RWPE1 (cell line): ENCODE measurements at places on chromosomes 1 and 21.

GRCh38 chr1:24348196-24348595 is 29.0 kb downstream of the GRHL3 start:
- no peak for DNase-seq

DNA sequence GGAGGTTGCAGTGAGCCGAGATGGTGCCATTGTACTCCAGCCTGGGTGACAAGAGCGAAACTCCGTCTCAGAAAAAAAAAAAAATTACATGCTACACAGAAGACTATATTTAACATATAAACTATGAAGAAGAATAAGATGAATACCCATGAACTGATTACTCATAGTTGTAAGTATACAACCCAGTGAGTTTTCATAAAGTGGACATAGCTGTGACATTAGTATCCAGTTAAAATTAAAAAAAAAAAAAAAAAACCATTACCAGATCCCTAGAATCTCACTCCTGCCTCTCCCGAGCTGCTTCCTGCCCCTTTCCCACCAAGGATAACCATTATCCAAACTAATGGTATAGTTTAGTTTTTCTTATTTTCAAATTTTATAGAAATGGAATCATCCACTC is 37.4 kb downstream of the UBE4B start:
- DNase-seq = no peak

DNA sequence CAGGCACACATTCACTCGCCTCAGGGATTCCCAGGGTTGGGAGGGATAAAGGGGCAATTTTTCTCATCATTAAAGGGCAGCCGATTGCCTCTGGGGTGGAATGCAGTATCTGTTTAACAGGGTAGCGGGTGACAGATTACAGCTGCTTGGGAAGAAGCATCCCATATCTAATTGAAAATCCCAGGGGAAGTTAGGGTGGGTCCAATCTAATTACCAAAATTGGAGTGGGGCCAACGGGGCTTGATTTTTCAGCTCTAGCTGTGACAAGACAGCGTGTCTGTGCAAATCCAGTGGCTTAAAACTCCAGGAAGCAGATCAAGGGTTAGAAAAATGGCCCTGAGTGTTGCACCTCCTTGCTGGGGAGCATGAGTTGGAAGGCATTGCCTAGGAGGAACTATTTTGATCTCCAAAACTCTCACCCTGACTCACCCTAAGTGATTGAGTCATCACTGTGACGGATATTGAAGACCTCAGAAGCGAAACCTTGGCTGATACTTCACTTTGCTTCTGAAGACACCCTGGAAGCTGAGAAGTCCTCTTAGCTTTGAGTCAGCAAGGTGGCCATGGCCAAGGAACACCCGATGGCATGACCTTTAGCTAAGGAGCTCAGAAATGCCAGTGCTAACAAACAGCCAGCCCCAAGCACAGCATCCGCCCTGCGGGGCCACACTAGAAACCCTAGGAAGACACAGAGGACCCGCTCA is 46.0 kb downstream of the GRHL3 start:
- DNase-seq = peak; percentile 95

DNA sequence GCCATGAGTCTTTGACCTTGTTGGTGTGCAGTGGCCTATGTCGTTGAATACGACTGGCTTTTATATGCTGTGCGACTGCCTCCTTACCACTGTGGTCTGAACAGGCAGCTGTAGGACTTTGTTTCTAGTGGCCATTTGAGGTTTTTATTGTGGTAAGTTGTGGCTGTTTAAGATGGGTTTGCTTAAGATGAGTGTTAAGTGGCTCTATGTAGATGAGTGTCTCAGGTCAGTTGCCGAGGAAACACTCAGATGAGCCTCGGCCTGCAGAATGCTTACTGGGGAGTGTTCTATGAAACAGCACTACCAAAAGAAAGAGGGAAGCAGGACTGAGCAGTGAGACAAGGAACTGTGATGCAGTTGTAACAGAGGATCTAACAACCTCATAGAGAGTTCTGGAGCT is 14.9 kb upstream of the CD1C start:
- DNase-seq = no peak

- DNase-seq = no peak
Measured at GRCh38 chr1:68969441-68969840, 472.6 kb upstream of the DEPDC1 start.

DNA sequence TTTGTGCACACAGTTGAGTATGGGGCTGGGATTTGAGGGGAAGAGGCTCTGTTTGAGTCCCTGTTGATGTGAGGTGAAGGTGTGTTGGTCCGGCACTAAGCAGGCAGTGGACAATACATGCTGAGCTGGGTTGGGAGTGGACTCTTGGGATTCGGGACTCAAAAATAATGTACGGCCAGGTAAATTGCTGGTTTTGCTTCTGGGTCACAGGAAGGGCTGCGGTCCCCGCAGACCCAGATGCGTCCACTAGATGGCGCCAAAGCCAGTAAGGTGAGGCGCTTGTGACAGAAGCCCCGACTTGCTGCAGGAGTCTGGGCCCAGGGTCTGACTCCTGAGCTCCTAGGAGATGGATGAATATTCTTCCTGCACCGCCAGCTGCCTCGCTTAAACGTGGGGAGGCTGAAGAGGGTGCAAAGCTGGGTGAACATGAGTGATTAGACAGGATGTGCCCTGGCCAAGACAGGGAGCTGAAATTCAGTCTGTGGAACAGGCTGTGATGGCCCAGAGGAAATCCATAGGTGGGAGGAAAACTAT is 61.4 kb downstream of the ACBD3 start:
- DNase-seq = peak; percentile 88

DNA sequence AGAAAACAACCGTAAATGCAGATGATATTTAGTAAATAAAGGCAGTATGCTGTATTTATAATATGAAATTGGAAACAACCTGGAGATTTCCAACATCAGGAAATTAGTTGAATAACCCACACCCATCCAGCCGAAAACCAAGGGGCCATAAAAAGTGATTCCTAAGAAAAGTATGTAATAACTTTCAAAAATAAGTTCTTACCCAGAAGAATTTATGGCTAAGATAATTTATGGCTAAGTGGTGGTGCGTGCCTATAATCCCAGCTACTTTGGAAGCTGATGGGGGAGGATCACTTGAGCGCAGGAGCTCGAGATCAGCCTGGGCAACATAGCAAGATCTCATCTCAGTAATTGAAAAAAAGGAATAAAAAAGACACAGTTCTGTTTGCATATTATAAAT is 43.2 kb downstream of the TMCO4 start:
- DNase-seq = no peak

DNA sequence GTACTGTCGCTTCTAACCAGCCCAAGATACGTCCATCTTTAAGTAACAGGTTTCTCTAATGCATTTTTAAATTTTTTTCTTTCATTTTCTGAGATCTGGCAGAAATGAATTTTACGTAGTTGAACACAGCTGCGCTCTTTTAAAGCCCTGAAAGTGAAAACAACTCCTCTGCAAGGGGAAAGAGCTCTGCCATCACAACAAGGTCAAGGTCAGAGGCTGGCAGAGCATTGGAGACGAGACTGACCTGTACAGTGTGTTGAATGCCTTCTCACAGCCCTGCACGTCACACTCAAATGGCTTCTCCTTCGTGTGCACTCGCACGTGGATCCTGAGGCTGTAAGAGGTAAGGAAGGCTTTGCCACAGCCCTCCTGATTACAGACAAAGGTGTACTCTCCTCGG is 19.7 kb downstream of the MTF1 start:
- DNase-seq = no peak

DNA sequence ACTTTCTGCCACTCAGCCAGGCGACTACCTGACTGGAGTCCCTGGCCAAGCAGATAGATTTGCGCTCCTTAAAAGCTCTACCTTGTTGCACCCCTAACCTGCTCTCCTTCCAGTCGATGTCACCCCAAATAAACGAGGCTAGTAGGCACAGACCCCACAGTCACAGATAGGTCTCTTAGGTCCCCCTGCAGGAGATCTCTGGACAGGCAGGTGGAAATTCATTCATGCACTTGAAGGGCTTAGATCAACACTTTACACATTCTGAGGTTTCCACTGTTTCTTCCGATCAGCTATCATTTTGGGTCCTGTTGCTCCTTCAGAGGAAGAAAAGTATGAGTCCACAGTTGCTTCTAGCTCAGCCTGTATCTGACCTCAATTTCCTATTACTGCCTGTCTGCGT is 272.6 kb upstream of the FMN2 start:
- no peak for DNase-seq

DNA sequence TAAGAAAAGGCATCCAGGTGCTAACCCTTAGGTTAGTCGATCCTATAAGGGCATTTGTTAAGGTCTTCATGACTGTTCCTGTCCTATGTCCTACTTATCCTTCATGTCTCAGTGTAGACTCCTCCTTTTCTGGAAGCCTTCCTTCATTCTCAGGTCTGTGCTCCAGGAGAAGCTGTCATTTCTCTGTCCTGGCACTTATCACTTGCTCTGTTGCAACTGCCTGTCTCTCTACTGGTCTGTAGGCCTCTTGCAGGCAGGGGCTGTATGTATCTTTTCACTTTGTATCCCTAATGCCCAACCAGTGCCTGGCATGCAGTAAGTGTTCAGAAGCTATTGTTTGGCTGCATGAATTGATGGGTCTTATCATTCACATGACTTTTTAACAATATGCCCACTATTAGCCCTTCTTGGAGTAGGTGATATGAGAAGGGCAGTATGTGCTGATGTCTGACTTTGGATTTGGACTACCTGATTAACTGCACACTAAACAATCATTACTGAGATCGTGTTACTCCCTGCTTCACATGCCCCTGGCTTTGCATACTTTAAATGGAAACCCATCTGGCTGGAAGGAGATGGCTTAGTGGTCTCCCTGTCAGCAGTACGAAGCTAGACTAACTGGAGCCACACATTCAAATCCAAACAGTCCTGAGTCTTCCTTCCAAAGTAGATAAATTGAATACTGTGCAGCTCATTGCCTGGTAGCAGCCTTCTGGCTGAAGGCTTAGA is 88.8 kb downstream of the RGL1 start:
- DNase-seq = no peak

GRCh38 chr1:174447866-174448530 is at the start of gene GPR52:
TSS of gene GPR52 (plus strand) at chr1:174447964. CDS start at chr1:174448112, 148 bp downstream.
- DNase-seq = no peak

DNA sequence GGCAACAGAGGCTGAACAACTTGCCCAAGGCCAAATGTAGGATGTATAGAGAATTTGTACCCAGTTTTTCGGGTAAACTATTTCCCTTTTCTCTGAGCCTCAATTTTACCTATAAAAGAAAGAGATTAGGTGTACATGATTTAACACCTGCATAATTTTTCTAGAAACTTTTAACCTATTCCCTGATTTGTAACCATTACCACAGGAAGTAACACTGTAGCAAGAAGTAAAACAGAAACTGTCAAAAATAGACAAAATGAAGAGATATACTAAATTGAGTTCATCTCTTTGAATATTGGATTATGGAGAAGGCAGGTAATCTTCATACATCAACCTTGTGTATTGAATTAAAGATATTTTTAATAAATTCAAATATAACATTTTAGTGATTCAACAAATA is 136.2 kb downstream of the ZC3H11B start:
- DNase-seq = no peak

- DNase-seq = no peak
Measured at GRCh38 chr1:180859306-180859705, 53.4 kb upstream of the KIAA1614 start.

DNA sequence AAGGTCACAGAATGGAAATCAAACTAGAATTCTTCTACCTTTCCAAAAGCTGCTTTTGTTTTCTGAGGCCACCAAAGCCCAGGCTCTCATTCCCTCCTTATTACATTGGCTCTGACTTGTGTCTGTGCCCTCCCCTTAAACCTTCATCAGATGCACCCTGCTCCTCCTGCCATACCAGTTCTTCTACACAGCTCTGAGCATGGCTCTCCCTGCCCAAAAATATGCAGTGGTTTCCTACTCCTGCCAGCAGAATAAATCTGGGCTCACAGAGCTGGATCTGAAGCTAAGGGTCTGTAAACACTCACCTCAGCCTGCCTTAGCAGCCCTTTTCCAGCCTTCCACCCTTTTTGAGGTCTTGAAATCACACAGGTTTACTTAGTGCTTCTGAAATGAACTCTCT is 55.0 kb downstream of the TTC3 start:
- no peak for DNase-seq

GRCh38 chr1:6554907-6555778 is at the start of gene TAS1R1:
TSS of gene TAS1R1 (plus strand) at chr1:6555307. CDS start at chr1:6555374, 67 bp downstream.
- no peak for DNase-seq

DNA sequence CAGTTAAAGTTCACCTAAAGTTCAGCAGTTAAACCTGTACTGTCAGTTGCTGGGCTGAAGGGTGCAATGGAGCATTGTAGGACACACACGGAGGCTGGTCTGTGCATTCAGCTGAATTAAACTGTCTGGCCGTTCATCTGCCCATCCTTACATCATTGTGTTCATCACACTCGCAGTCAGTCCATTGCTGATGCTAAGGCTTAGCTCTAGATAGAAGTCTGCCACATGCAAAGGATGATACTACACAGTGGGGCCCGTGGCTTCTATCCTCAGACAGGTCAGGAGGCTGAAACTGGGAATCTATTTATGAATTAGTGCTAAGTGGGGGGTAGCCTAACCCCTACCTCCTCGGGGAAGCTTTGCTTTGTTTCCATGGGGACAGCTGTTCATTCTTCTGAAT is 60.4 kb downstream of the CNIH3 start:
- no peak for DNase-seq

DNA sequence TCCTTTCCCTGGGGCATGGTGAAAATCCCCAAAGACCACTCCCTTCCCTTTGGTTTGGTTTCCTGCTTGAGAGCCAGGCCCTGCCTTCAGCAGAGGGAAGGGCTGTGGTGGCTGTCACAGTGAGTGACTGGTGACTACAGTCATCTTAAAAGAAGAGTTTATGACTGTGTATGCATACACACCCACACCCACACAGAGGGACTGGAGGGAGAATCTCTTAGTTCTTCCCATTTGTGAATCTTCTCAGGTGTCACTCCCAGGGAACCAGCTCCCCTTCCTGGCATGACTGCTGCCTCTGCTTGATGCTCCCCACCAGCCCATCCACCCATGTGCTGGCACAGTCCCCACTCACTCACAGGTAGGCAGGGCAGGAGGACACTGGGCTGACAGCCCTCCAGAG is 3.9 kb upstream of the KCNA2 start:
- DNase-seq = no peak

DNA sequence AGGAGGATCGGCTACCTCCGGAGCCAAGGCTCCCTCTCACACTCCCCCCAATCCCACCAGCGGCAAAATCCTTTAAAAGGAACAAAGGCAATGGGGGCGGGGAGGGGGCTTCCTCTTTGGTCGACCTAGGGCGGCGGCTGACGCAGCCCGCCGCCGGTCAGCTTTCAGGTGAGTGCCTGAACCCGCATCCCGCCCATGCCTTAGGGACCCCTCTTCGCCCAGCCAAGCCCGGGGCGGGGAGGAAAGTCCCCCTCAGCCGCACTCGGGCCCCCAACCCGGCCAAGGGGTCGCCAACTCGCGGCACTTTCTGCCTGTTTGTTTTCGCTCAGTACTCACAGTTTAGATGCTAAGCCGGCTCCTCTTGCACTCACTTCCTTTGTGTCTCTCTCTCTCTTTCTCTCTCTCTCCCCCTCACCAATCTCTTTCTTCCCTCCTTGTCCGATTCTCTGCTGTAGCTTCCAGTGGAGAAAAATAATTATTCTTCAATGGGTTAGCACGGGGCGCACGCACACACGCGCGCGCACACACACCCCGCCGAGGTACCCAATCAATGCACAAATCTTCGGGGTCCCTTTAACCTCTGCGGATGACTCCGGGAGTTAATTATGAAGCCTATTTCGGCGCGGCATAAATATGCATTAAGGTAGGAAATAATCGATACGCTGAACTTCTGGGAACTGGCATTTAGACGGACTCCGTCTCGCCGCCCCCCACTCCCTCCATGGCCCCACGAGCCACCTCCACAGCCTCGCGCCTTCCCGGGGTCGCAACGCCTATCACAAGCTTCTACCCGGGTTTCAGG is at the start of gene BLACAT1:
Gene BLACAT1, minus strand, starts transcription at position 465 of the 802 bp plus-strand sequence.
- DNase-seq = no peak
